ENCODE measurements at places on chromosomes 2 and 18. TPM values are rescaled to one million over a fixed set of nuclear protein-coding genes. Genes with fewer than 3 reads are reported as not detected.

PMAIP1 gene
- total RNA-seq = 13.2 TPM

CNTNAP5 gene
- total RNA-seq = not detected

SNTG2 gene
- total RNA-seq = not detected

EHD3 gene
- 9.9 TPM for total RNA-seq

LCT gene
- 0.03 TPM for total RNA-seq

ENOSF1 gene
- 18.4 TPM for total RNA-seq

CRYGC gene
- not detected for total RNA-seq

RND3 gene
- 75.4 TPM for total RNA-seq

UBXN4 gene
- 46.6 TPM for total RNA-seq

HDAC4 gene
- 6.4 TPM for total RNA-seq

All from A549 treated with RU486 at 1 μM for 4 hours (cell line).